ENCODE measurements at places on chromosomes 3 and 15. TPM values are rescaled to one million over a fixed set of nuclear protein-coding genes. Genes with fewer than 3 reads are reported as not detected.

The ATP8B4 gene
- total RNA-seq: 4.3 TPM

The COL6A5 gene
- total RNA-seq: not detected

The VGLL3 gene
- 15.4 TPM for total RNA-seq

The RETNLB gene
- total RNA-seq: not detected

The KCNMB3 gene
- total RNA-seq: 2.8 TPM

The RPL22L1 gene
- 68.4 TPM for total RNA-seq

The TMEM207 gene
- total RNA-seq: not detected

The GCSAM gene
- not detected for total RNA-seq

The LMOD3 gene
- total RNA-seq: 0.10 TPM

DNA sequence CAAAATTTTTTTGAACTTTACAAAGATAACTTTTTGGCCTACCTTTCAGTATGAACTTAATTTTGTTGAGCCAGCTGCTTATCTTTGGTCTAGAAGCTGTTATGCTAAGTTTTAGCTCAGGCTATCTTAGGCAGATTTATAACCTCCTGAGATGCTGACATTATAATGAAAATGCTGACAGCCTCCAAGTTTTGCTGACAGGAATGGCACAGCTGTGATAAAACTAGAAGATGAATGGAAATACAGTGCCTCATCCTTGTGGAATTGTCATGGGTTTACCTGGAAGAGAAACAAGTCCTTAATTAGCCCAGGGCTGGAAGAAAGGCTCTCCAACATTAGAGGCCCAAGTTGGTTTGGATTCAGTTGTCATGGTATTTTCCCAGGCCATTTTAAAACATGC lies 123.3 kb downstream of the OXSM start:
- no peak for DNase-seq

DNA sequence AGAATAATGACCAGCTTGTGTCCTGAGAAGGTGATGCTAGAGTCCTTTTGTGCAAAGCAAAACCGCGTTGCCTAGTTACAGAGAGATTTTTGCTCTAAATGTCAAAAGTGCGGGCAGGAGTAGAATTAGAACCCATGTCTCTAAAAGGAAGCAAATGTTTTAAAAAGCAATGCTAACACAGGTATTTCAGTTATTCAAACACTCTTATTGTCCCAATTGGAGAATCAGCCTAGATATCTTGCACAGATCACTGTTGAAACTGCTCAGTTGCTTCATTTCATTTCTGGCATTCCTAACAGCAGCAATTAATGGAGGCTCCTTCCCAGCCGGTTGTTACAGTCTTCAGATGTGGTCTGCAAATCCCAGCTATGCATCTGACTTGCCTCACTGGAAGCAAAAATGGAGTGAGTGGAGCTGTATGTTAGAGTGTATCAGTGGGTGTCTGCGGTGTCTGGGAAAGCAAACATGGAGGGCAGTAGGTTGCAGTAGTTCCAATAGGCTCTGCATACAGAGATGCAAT lies 55.6 kb upstream of the SEMA6D start:
- DNase-seq: no peak

GRCh38 chr3:43102773-43103480 lies 3.0 kb downstream of the POMGNT2 start:
- peak; percentile 31 for DNase-seq

- DNase-seq: no peak
Measured at GRCh38 chr3:180467177-180467576, 134.8 kb upstream of the TTC14 start.

- DNase-seq: no peak
Measured at GRCh38 chr3:131914090-131914691, 120.6 kb downstream of the CPNE4 start.

DNA sequence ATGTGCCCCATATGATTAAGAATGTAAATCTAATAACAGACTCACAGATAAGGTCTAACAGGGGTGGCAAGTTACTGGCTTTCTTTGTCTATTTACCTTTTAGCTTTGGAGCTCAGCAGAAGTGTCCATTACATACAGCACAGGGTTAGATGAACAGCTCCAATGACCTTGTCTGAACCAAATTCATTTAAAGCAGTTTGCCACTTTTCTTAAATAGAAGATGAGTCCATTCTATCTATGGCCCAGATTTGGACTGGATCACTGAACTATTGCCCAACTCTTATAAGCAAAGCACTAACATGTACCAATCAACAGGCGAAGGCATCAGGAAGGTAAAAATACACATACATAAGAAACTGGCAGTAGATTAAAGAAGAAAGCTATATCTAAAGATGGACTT lies 214.4 kb downstream of the TIGIT start:
- DNase-seq: no peak

- DNase-seq: no peak
Measured at GRCh38 chr3:189954733-189955665, 165.7 kb downstream of the P3H2 start.

DNA sequence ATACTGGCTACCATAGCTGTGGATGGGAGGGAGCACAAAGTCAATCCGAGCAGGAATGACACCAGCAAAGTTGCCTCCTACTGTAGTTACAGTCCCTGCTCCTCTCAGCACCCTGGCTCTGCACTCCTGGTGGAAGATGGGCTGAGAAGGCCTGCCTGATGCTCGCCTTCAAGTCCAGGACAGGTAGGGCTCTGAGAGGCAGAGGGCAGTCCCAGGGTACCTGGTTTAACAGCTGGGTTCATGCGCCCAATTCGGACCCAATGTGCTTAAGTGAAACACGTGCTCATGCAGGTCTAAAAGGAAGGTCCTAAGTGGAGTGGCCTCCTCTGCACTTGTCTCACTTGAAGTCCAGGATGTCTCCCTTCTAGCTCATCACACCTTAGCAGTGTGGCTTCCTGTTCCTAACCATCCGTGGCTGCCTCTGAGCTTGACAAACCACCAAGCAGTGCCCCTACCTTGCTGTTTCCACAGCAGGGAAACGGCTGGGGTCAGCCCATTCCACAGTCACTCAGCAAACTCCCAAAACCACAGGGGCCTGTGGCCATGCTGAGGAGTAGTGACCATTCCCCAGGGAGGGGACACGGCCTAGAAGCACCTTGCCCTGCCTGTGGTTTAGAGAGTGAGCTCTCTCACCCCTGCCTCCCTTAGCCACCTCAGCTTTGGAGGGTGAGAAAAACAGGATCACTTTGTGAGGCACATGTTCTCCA lies 3.9 kb upstream of the MUSTN1 start:
- DNase-seq: no peak

DNA sequence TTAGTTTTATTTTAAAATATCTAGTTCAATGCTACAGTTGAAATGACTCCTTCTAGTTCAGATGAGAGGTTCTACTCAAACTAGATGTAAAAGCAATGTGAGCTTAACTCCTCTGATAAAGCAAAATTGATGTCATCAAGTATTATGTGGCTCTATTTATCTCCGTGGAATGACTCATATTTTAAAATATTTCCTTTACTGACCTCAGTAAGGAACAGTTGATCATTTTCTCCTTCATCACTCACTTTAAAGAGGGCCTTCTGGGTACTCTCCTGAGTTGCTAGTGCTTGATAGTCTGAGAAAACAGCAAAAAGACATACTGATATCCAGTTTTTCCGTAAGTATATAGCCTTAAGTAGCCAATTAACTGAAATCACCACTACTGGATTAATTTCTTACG lies 1099.3 kb downstream of the ROBO2 start:
- no peak for DNase-seq

DNA sequence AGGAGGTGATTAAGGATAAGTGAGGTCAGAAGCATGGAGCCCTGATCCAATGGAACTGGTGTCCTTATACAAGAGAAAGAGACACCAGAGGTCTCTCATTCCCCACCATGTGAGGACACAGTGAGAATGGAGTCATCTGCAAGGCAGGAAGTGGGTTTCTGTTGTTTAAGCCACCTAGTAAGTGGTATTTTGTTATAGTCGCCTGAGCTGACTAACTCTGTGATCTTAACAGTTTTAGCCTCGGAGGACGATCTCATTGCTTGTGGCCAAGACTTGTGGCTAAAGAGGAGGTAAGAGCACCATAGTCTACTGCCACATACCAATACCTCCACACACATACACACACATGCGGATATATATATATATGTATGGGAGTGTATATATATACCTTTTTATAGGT lies 73.8 kb downstream of the MCTP2 start:
- DNase-seq: no peak

- no peak for DNase-seq
Measured at GRCh38 chr3:17195856-17196604, 311.3 kb downstream of the PLCL2 start.

GRCh38 chr3:111473550-111473949 lies 68.4 kb upstream of the CD96 start:
- DNase-seq: no peak

GRCh38 chr3:8768364-8769087 lies 887 bp downstream of the OXTR start:
- DNase-seq: no peak

DNA sequence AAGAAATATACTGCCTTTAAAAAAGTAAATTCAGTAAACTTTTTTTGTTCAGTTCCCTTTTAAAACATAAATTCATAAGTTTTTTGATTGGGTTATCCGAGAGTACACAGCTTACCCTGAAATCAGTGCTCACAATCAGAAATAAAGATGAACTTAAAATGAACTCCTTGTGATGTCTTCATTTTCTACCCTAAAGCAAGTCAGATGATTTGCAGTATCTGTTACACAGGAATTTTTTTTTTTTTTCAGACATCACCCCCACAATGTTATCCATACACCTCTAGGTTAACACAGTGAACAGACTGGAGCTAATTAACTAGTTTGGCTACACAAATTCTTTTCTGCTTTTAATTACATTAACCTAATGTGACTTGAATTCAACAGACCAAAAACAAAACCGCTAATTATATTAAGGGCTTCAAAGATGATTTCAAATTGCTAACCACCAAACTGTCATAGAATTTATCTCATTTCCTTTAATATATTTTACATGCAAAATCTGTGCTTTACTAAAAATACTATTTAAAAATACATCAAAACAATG lies 1042.0 kb downstream of the ROBO1 start:
- DNase-seq: no peak

DNA sequence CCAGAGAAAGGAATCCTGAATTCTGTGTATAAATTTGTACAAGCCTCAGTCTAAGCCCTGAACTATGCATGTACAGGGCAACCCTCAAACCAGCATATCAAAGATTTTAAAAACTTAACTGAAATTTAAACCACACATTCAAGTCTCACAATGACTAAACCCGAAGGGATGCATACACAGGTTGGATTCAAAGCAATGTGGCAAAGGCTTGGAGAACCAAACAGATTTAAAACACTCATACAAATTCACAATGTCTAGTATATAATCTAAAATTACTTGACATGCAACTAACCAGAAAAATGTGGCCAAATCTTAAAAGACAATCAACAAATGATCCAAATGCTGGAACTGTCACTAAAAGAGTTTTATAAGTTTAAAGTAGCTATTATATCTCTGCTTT lies 36.4 kb downstream of the CEP152 start:
- no peak for DNase-seq

GRCh38 chr3:150147776-150148175 lies 177.1 kb upstream of the PFN2 start:
- DNase-seq: no peak

DNA sequence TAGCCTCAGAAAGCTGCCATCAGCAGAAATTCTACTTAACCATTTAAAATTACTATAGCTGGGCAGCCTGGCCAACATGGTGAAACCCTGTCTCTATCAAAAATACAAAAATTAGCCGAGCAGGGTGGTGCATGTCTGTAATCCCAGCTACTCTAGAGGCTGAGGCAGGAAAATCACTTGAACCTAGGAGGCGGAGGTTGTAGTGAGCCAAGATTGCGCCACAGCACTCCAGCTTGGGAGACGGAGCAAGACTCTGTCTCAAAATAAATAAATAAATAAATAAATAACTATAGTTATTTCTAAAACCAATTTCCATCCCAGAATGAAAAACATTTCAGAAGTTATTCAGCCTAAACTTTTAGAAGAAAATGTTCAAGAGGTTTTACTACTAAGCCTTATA lies 25.1 kb downstream of the LRRFIP2 start:
- no peak for DNase-seq

DNA sequence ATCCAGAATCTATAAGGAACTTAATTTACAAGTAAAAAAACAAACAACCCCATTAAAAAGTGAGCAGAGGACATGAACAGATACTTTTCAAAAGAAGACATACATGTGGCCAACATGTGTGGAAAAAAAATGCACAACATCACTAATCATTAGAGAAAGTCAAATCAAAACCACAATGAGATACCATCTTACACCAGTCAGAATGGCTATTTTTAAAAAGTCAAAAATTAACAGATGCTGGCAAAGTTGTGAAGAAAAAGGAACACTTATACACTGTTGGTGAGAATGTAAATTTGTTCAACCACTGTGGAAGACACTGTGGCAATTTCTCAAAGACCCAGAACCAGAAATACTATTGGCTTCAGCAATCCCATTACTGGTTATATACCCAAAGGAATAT lies 830.0 kb upstream of the ALCAM start:
- DNase-seq: no peak

DNA sequence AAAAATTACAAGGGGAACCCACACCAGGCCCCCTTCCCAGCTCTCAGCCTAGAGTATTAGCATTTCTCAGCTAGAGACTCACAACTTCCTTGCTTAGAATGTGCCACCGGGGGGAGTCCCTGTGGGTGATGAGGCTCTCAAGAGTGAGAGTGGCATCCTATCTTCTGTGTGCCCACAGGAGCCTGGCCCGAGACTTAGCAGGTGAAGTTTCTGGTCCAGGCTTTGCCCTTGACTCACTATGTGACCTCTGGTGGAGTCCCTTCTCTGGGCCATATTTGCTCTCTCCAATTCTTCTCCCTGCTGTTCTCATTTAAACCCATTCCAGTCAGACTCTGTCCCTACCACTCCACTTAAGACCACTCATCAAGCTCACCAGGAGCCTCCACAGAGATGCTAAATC lies 18.1 kb downstream of the CLK3 start:
- DNase-seq: no peak

DNA sequence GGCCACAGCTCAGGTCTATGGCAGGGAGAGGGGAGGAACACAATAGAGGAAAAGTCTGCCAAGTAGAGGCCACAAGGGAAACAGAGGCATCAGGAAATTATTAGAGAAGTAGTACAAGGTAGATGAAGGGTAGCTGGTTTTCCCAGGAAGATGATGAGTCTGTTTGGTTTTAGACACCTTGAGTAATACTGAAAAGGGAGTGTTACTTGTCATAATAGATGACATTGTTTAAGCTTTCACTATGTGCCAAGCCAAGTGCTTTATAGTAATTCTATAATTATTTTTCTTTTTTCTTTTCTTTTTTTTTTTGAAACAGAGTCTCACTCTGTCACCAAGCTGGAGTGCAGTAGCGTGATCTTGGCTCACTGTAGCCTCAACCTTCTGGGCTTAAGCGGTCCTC lies 13.7 kb downstream of the PXK start:
- no peak for DNase-seq

DNA sequence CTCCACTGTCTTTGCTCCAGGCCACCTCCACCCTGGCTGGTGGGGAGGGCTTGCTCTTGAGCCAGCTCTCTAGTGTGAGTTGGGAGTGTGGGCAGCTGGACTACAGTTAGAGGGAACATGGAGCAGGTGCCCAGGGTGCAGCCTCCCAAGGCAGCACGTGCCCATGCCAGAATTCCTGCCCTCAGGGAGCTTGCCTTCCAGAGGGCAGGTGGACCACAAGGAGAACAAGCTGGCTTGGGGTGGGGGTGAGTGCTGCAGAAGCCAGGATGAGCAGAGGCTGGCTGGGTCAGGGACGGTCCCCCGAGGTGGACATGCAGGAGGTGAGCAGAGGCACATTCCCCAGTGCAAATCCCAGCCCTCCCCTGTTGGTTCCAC lies 89.5 kb downstream of the VGLL4 start:
- no peak for DNase-seq

Measured in ovary (tissue), 10 donors.